ENCODE measurements at places on chromosomes 16 and 17.

DNA sequence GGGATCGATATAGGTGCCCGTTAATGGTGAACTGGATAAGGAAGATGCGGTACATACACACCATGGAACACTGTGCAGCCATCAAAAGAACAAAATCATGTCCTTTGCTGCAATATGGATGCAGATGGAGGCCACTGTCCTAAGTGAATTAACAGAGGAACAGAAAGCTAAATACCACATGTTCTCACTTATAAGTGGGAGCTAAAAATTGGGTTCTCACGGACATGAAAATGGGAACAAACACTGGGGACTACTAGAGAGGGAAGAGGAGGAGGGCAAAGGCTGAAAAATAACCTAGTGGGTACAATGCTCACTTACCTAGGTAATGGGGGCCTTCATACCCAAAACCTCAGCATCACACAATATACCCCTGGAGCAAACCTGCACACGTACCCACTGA lies 302.6 kb downstream of the XYLT1 start:
- DNase-seq, result no peak

DNA sequence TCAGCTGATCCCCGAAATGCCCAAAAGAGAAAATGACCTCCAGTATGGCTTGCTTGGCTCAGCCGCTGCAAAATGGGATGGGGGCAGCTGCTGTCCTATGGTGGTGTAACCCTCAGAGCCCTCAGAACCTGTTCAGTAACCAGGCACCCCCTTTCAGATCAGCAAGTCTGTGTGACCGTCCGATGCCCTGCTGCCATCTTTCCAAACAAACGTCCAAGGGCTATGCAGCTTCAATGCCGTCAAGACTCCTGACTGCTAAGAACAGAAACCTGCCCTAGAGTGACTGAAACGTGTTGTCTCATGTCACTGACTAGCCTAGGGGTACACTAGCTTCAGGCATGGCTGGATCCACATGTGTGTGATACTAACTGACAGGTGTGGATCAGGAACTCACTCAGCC lies 70.4 kb downstream of the GNAO1 start:
- no peak for DNase-seq

DNA sequence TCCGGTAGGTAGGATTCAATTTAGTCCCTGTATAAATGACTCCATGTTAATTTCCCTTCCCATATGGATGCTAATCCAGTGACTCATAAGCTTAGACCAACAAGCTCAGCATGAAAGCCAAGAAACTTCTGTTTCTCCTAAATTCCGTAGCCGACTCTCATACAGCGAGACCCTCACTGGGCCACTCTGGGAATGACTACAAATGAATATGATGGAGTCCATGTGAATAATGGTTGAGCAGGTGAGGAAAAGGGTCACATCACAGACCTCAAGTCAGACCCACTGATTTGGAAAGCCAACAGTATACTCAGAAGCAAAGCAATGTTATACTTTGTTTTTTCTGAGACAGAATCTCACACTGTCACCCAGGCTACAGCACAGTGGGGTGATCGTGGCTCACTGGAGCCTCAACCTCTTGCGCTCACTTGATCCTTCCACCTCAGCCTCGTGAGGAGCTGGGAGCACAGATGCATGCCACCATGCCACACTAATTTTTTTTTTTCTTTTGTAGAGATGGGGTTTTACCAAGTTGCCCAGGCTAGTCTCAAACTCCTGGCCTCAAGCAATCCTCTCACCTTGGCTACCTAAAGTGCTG lies 14.6 kb downstream of the RSL1D1 start:
- DNase-seq, result peak; percentile 78

GRCh38 chr17:16081507-16082087 lies 82.0 kb downstream of the TTC19 start:
- DNase-seq, result no peak

DNA sequence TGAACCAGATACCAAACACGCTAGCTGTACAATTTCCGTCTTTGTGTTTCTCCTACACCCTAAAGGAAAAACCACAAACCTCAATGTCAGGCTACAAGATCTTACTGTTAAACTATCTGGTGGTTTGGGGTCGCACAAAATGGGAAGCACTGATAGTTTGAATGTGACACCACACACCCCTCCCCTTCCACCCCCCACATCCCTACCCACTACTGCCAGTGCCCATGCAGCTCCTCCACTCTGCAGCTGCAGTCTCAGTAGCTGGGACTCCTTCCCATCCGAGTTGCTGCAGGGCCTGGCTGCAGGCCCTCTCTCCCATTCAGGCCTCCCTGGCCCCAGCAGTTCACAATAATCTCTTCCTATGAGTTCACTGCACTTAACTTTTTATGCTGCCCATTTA lies 18.4 kb downstream of the TRAP1 start:
- no peak for DNase-seq

DNA sequence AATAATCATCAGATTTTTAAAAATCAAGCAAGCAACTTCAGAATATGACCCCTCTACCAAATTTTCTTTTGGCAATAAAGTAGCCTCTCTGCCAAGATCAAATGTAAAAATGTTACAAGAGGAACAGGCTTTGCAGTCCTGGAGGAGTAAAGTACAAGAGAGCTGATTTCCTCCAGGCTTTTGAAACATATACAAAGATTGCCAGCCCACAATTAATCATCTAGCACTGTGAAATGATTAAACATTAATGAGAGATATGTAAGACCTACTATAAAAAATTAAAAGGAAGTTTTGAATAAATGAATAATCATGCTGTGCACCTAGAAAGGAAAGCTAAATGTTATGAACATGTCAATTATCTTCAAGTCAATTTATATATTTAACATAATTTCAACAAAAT lies 26.3 kb downstream of the TXNDC11 start:
- no peak for DNase-seq

- no peak for DNase-seq
Observed at GRCh38 chr16:23424292-23424958, 28.6 kb downstream of the COG7 start.

DNA sequence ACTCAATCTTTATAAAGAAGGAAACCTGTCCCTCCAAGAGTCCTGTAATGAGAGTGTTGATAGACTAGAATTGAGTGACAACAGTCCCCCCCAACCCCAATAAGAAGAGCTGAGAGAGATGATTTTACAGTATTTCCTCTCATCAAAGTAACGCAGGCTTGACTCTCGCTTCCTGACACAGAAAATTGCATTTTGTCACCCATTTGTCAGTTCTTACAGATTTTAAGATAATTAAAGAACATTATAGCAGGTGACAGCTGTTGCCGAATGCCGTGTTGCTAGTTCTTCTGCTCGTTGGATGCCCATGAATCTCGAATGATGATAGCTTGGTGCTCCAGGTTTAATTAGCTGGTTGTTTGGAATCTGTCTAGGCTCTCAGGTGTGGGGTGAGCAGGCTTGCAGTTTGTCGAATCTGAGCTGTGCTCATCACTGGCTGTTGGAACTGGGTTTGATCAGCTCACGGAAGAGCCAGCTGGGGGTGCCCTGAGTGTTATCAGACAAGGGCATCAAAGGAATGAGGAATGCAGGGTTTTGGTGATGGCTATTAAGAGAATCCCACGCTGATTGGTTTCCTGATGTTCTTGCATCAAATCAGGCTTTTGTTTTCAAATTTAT lies 84.8 kb upstream of the CPHXL start:
- DNase-seq, result no peak

DNA sequence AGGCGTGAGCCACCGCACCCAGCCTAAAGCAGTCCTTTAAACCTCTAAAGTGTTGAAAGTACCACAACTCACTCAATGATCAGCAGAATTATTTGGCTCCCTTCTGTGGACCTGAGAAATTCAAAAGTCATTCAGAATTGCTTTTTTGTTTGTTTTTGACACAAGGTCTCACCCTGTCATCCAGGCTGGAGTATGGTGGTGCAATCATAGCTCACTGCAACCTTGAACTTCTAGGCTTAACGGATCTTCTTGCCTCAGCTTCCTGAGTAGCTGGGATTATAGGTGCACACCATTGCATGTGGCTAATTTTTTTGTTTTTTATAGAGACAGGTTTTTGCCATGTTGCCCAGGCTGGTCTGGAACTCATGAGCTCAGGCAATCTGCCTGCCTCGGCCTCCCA lies 44.3 kb downstream of the TRAF4 start:
- DNase-seq, result no peak

- no peak for DNase-seq
Observed at GRCh38 chr17:28071891-28072606, 29.6 kb downstream of the NLK start.

GRCh38 chr17:9238340-9239245 lies 217.3 kb downstream of the NTN1 start:
- no peak for DNase-seq

DNA sequence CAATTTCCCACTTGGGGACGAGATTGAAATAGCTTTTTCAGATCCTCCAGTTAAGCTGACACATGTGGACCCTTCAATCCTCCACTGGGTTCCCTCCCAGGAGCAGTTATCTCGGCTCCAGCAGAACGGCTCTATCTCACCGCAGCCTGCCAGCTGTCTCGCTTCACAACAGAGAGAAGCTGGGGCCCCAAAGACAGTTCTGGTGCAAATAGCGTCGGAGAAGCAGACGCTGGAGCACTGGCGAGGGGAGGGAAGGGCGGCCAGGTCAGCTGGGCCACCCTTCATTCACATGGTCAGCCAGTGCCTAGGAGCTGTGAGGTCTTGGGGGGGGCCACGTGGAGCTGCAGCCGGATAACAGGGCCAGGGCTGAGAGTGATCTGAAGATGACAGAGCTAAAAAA lies 141.3 kb upstream of the SDK2 start:
- DNase-seq, result no peak

- no peak for DNase-seq
Observed at GRCh38 chr17:69331756-69332155, 4.8 kb upstream of the ABCA5 start.

GRCh38 chr16:78137782-78138616 lies 38.5 kb downstream of the WWOX start:
- no peak for DNase-seq

- no peak for DNase-seq
Observed at GRCh38 chr17:62162898-62163297, 97.8 kb upstream of the MED13 start.

GRCh38 chr16:54930005-54930868 lies at the start of gene IRX5:
IRX5 (plus strand) TSS chr16:54930865; CDS start chr16:54931199, 334 bp downstream.
- DNase-seq, result peak; percentile 98

- DNase-seq, result no peak
Observed at GRCh38 chr17:82106688-82107305, 8.8 kb upstream of the FASN start.

GRCh38 chr17:48568499-48569239 lies 9.5 kb downstream of the HOXB4 start:
- DNase-seq, result no peak

- peak; percentile 37 for DNase-seq
Observed at GRCh38 chr17:68733241-68734176, 132.3 kb upstream of the FAM20A start.
